ENCODE measurements at places on chromosomes 2 and 18.

DNA sequence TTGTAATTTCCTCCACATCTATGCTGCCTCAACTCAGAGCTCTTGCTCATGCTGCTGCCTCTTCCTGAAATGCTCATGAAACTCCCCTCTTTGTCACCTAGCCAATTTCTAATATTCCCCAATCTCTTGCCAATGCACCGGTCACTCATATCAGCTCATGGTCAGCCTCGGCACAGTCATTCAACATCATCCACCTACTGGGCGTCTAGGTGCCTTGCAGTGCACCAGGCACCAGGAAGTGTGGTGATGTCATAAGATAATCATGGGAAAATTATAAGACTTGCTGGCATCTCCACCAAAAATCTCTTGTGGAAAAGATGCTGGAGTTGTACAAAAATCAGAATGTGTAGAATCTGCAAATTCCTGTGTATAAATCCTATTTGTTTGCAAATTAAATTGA, 52.6 kb upstream of the RAB27B start:
- DNase-seq: no peak

DNA sequence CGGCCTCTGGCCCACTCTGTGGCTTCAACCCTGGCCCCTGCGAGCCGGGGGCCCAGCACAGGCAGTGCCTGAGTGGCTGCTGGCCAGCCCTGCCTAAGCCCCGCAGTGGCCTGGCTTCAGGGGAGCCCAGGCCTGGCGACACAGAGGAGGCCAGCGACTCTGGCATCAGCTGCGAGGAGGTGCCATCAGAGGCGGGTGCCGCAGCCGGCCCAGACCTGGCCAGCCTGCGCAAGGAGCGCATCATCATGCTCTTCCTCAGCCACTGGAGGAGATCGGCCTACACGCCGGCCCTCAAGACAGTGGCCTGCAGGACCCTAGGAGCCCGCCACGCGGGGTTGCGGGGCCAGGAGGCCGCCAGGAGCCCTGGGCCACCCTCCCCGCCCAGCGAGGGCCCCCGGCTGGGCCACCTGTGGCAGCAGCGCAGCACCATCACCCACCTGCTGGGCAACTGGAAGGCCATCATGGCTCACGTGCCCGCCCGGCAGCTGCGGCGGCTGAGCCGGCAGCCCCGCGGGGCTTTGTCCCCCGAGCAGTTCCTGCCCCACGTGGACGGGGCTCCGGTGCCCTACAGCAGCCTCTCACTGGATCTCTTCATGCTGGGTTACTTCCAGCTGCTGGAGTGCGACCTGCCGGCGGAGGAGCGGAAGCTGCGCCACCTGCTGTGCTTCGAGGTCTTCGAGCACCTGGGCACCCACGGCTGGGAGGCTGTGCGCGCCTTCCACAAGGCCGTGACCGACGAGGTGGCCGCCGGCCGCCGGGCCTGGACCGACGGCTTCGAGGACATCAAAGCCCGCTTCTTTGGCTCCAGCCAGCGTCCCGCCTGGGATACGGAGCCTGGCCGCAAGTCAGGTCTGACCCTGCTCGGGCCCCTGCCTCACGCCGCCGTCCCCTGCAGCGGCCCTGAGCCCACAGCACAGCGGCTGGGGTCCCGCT, 7.5 kb upstream of the KLHL30 start:
- DNase-seq: no peak

GRCh38 chr18:50679056-50679455, 119.2 kb downstream of the MAPK4 start:
- no peak for DNase-seq

GRCh38 chr2:147642765-147643164, 202.1 kb upstream of the ACVR2A start:
- DNase-seq: no peak

DNA sequence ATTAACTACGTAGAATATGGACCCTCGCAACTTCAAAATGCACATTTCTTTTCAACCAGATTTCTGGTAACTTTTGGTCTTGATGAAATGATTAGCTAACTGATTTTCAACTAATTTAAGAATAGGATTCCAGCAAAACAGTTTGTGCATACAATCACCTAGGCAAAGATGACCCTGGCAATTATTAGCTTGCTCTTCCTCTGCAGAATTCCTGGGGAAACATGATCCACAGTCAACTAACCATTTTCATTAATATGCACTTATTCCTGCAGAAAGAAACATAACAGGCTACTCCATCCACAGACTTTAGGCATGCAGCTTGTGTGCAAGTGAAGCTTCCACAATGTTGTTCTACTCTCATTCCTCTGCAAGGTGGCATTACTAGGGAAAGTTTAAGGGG, 1150.8 kb upstream of the FANCL start:
- DNase-seq: no peak

DNA sequence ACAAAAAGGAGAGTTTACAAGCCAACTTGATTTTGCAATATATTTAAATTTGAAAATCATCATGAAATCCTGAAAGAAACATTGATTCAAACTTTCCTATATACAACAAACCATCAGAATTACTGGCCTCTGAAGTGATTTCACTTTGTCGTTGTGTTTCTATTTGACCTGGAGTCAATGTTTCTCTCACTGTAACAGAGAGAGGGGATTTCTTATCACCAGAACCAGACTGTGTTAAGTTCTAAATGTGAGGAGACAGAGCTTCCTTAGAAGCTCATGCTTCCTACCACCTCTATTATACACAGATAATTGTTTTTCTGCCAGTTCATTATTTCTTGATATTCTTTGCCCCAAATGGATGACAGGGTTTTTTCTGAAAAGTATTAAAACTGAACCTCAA, 245.0 kb upstream of the RND3 start:
- DNase-seq: no peak

DNA sequence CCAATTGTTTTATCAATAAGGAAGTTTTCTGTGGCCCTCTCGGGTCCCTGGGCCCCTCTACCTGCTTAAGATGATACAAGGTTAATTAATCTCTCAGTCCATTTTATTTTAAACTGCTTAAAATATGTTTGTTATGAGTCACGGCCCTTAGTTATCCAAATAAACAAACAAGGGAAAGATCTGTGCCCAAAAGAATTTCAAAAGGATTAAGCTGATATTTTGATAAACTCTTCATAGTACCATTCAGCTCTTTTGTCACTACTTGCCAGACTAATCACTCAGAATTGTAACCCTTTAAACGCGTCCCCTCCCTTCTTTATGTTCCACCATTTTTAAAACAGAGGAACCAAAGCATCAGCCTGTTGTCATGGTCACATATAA, 144.7 kb upstream of the STK17B start:
- no peak for DNase-seq

DNA sequence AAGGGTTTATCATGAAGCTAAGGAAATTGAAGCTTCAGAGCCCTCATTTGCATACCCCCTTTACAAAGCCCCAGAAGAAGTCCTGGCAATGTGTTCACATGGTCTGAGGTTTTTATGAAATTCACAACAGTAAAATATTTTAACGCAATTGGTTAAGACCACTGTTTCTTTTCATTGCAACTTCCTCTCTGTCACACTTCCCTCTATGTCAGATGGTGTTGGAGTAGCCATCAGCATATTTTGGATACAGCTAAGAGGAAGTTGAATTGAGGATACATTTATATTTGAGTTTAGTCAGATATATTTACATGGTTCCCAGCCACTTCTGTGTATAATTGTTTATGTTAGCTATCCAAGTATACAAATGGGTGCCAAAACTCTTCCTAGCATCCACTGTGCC, 170.0 kb downstream of the TXNL1 start:
- no peak for DNase-seq

GRCh38 chr2:42844901-42845821, 52.8 kb upstream of the HAAO start:
- no peak for DNase-seq

GRCh38 chr2:71419976-71420375, 33.4 kb upstream of the DYSF start:
- DNase-seq: no peak

DNA sequence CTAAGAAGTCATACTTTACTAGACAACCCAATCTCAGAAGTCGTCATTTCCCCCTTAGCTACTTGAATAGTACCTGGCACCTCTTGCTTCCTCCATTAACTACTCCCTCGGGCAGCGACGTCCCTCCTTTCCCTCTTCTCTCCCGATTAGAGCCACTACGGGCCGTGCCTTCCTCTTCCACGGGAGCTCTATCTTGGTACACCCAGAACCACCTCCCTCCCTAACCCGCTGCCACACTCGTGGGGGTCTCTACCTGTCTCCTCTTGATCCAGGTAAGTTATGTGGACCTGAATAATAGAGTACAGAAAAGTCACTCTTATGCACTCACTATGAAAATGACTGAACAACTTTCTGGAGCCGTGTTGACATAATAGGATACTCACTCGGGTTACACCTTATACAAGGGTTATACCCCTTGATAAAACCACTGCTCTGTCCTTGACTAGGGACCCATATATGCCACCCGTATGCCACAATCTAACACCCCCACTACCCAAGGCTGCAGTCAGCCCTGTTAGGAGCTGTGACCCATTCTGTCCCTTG, 595 bp upstream of the HDHD2 start:
- DNase-seq: no peak

DNA sequence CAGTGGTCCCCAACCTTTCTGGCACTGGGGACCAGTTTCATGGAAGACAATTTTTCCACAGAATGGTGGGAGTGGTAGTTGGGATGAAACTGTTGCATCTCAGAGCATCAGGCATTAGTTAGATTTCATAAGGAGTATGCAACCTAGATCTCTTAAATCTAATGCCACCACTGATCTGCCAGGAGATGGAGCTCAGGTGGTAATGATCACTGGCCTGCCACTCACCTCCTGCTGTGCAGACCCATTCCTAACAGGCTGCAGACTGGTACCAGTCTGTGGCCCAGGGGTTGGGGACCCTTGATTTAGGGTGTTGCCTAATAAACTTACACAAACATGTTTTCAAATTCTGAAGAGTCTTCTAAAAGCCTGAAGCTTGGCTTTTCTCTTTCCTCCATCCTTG, 261.3 kb downstream of the CDH19 start:
- DNase-seq: no peak

- no peak for DNase-seq
Measured at GRCh38 chr2:28578774-28579173, 82.9 kb downstream of the PLB1 start.

DNA sequence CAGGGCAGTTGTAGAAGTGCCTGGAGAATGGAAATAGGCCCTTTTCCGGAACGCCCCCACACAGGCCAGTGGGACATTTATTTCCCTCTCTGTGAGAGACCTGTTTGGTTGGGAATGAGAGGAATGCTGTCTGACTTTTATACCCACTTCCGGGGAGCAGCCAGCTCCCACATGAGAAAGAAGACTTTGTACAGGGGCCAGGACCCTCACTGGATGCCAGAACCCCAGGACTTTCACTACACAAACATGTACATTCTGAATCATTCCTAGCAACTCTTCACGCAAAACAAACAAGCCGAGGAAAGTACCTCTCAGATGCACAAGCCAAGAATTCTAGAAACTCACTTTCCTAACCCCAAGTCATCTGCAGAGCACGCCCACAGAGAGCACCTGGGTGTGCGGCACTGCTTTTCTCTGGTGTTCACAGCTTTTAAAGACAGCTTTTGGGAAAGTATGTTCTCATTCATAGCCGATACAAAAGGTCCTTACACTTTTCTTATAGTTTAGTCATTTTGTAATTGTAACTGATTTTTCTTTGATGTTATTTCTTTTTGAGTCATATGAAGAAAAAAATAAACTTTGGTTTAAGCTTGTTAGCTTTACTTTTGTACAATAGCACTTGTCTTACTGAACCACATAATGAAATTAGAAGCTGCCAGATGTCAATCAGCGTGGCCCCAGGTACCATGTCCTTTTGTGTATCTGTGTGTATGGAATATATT, 856.1 kb upstream of the ID2 start:
- no peak for DNase-seq

DNA sequence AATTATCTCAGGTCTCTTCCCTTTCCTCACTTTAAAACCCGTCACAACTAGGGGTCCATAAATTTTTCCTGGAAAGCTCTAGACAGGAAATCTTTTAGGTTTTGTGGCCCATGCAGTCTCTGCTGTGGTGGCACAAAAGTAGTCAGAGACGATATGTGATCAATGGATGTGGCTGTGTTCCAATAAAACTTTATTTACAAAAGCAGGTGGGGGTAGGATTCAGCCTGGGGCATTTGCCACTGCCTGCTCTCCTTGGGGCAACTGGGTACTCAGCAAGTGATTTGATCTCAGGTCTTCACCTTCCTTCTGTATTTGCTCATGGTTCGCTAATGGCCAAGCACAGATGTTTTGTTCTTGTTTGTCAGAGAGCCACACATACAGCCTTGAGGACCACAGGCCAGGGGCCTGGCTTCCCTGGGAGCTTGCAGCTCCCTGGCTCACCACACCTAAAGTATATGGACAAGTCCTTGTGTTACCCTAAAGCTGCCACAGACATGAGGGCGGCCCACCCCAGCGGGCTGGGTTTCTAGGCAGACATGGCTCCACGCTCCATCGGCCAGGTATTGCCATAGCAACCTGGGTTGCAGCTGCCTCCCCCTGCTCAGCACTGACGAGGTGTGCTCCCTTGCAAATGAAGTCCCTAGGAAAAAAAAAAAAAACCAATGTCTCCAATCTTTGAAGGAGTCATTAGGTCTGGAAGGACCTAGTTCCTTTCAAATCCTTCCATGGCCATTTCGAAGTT, 89.7 kb upstream of the YWHAQ start:
- no peak for DNase-seq

DNA sequence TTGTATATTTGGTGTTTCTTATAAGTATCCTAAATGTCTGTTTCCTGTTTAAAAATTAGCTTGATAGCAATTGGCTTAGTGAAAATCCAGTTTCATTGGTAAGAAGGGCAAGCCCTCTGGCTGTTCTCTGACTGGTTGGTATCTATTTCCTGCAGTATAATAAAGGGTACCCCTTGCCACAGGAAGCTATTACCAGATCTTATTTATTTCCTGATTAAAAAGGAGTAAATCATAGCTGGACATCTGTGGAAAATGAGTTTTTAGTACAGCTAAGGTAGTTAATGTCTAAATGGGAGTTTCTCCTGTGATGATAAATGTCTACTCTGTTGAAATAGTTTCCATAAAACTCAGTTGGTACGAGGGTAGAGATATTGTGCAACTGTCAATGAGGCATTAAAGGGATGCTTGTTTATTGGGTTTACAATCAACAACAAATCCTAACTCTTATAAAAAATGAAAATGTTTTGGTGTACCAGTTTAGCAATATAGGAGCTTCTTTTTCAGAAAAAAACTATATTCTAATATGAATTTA, 58.7 kb downstream of the FASTKD2 start:
- DNase-seq: no peak

DNA sequence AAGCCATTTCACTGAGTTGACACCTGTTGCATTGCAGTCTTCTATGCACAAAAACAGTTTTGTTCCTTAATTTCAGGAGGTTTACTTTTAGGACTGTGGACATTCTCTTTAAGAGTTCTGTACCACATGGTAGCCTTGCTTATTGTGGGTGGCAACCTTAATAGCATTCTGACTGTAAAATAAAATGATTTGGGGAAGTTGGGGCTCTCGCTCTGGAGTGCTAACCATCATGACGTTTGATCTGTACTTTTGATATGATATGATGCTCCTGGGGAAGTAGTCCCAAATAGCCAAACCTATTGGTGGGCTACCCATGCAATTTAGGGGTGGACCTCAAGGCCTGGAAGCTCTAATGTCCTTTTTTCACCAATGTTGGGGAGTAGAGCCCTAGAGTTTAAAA, 3.4 kb downstream of the CTLA4 start:
- DNase-seq: no peak
